Caco-2 (cell line): ENCODE measurements at places on chromosomes 12 and 14. TPM values are rescaled to one million over a fixed set of nuclear protein-coding genes. Genes with fewer than 3 reads are reported as not detected.

- no peak overlapping the region for H3K4me3 ChIP-seq
- no peak for DNase-seq
- peaks cover 6% of the 10 kb centered on the region; the same call in 1 of the 2 replicates for H3K4me1 ChIP-seq
- no peaks in the 10 kb centered on the region for H3K36me3 ChIP-seq
- no peaks in the 10 kb centered on the region for H3K27me3 ChIP-seq
Observed at GRCh38 chr14:68284333-68284732, 464.8 kb downstream of the RAD51B start.

DNA sequence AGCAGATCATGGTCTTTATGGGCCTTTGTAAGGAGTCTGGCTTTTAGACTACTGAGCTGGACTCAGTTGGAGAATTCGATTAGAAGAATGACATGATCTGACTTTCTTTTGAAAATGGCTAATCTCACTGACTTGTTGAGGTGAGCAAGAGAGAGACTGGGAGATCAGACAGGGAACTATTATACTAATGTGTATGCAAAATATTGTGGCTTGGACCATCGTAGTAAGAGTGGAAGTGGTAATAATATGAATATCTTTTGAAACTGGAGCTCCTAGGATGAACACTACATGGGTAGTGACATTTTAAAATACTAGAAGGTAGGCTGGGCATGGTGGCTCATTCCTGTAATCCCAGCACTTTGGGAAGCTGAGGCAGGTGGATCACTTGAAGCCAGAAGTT is 56.2 kb upstream of the CCT2 start:
- peak overlapping the region; percentile 4 for H3K27ac ChIP-seq
- no peaks in the 10 kb centered on the region for H3K36me3 ChIP-seq

- DNase-seq, result no peak
- no peaks in the 10 kb centered on the region for H3K36me3 ChIP-seq
- H3K27me3 ChIP-seq, result no peaks in the 10 kb centered on the region
- no peak overlapping the region for H3K4me3 ChIP-seq
- no peak overlapping the region for H3K27ac ChIP-seq
Observed at GRCh38 chr14:56133547-56133946, 15.3 kb downstream of the PELI2 start.

DNA sequence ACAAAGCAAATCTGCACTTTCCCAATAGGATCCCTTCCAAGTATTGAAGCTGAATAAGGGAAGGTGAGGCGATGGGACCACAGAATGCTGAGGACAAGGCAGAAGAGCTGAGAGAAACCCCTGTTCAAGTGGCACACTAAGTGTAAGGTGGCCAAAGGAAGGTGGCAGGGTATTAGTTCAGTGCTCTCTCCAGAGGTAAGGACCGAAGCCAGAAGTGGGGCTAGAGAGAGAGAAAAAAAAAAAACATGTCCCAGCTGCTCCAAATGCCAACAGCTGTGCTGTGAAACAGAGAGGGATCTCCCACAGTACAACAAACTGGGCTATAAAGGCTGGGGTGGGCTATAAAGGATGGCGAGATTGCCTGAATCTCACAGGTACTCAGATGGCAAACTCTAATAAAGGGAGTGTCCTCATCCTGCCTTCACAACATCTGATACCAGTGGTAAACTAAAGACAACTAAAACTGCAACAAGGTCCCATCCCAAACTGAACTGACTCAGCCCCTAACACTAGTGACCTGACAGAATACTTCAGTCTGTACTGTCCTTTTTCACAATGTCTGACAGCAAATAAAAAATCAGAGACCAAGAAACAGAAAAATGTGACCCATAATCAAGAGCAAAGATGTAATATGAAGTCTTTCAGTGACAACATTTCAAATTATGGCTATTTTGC is 47.9 kb downstream of the CDK17 start:
- peaks cover 9% of the 10 kb centered on the region; the same call in 1 of the 2 replicates for H3K4me1 ChIP-seq
- no peaks in the 10 kb centered on the region for H3K36me3 ChIP-seq
- DNase-seq, result no peak
- H3K4me3 ChIP-seq, result no peak overlapping the region
- H3K27me3 ChIP-seq, result no peaks in the 10 kb centered on the region
- no peak overlapping the region for H3K27ac ChIP-seq

- no peaks in the 10 kb centered on the region for H3K36me3 ChIP-seq
- H3K27ac ChIP-seq, result no peak overlapping the region
- no peaks in the 10 kb centered on the region for H3K4me1 ChIP-seq
Observed at GRCh38 chr12:41903014-41903708, 241.5 kb downstream of the GXYLT1 start.

DNA sequence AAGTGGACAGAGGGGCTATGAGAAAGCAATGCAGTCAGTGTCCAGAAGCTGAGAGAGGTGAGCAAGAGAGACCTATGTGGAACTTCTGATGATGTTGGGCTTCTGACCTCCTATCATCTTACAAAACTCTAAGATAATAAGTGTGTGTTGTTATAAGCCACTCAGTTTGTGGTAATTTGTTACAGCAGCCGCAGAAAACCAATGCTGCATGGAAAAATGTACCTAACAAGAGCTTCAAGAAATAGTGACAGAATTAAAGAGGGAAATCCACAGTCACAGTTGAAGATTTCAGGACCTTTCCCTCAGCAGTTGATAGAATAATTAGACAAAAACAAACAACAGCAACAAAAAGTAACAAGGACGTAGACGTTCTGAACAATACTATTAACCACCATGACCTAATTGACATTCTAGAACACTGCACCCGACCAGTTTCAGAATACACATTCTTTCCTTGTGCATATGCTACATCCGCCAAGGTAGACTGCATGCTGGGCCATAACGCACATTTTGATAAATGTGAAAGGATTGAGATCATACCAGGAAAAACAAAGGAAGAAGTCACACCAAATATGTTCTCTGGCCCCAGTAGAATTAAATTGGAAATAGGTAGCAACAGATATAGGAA is 1.8 kb upstream of the EVL start:
- DNase-seq, result no peak
- no peaks in the 10 kb centered on the region for H3K27me3 ChIP-seq

GRCh38 chr14:53510281-53510912 is 357.3 kb upstream of the DDHD1 start:
- no peaks in the 10 kb centered on the region for H3K4me1 ChIP-seq
- no peak overlapping the region for H3K4me3 ChIP-seq
- H3K36me3 ChIP-seq, result no peaks in the 10 kb centered on the region
- no peaks in the 10 kb centered on the region for H3K27me3 ChIP-seq

DNA sequence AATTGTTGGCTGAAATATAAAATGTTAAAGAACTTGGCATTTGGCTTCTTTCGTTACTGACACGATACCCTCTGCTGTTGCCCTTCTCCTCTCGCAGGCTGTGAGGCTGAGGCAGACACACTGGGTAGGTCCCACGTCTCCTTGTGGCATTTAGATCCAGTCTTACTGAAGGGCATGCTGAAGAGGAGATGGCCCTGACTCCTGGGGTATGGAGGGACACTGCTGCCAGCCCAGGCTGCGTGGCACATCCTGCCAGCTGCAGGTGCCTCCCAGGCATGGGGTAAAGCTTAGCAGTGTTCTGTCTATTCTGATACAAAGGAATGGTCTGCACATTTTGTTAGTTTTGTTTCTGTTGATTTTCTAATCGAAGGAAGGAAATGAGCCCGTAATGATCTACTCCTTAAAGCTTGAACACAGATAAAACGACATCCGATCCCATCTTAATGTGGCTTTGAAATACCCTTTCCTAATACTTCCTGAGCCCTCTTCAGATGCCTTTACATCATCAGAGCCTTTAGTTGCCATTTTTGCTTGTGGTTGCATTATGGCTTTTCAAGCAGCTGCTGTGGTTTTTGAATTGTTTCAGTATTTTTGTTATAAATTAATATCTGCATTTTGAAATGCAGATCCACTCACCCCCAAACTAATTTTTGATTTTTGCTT is 61.1 kb downstream of the WDR20 start:
- H3K4me1 ChIP-seq, result no peaks in the 10 kb centered on the region
- H3K27me3 ChIP-seq, result no peaks in the 10 kb centered on the region
- no peak overlapping the region for H3K4me3 ChIP-seq

- no peak overlapping the region for H3K4me3 ChIP-seq
- H3K4me1 ChIP-seq, result no peaks in the 10 kb centered on the region
- no peaks in the 10 kb centered on the region for H3K27me3 ChIP-seq
- peak overlapping the region; percentile 27 for H3K27ac ChIP-seq
Observed at GRCh38 chr12:111438481-111438880, 32.8 kb downstream of the SH2B3 start.

- no peaks in the 10 kb centered on the region for H3K36me3 ChIP-seq
- DNase-seq, result no peak
- no peak overlapping the region for H3K4me3 ChIP-seq
- no peak overlapping the region for H3K27ac ChIP-seq
Observed at GRCh38 chr14:64960762-64961276, 11.3 kb downstream of the RAB15 start.

DNA sequence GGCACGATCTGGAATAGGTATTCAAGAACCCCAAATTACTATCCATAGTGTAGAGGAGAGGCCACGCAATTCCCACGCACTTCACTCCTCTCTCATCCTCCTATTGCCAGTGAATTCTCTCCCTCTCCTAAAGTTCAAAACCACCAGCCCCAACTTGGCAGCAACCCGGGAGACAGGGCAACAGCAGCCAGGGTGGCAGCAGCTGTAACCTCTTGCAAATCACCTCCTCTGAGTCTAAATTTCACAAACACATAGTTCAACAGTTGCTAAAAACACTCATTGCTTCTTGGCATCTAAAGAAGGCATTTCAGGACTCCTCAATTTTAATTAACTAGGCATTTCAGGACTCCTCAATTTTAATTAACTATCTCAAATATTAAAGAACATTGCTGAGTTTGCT is 37.7 kb upstream of the MANSC4 start:
- no peaks in the 10 kb centered on the region for H3K27me3 ChIP-seq
- no peaks in the 10 kb centered on the region; the same call in none of the 2 replicates for H3K4me1 ChIP-seq

DNA sequence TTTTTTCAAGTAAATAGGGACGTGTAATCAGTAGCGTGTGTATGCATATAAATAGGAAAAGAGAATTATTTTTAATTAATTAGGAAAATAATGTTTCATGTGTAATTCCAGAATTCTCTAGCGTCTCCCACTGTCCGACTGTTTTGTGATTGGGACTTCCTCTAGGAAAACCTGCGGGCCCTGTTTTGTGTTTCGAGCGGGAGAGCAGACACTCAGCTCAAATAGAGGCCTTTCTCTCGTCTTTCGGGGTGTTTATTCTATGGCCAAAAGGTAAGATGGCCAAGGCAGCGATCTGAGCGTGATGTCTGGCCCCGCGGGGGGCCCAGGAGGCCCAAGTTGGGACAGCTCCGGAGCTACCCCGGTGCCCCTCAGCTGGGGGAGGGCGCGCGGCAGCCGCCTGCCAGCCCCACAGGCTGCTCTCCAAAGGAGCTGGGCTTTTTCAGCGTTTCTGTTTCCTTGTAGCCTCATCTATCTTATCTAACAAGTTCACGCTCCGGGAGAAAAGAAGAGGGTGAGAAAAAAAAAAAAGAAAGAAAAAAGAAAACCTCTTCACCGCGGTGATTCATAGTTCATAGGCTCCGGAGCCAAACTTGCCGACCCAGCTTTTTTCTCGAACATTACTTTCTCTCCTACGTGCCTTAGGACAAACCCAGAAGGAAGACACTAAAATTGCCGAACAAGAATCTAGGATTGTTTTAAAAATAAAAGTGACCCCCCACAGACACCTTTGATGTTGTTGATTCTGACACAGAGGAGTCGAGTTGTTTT is 7.5 kb upstream of the FOXG1 start:
- no peak overlapping the region for H3K4me3 ChIP-seq
- no peaks in the 10 kb centered on the region for H3K27me3 ChIP-seq

The CMA1 gene
- total RNA-seq, result not detected in 2 replicates

The HAL gene
- 0.51 and 0.82 TPM in 2 replicates for total RNA-seq

The RNU4-1 gene
- total RNA-seq, result 3,380 and 3,645 TPM in 2 replicates

The NEMP1 gene
- 38.3 and 40.1 TPM in 2 replicates for total RNA-seq

The PLEKHG7 gene
- 0.12 and 0.23 TPM in 2 replicates for total RNA-seq

The ALDH1L2 gene
- 20.3 and 26.1 TPM in 2 replicates for total RNA-seq

The CDH24 gene
- total RNA-seq, result 7.9 TPM in 2 replicates

The MAP1LC3B2 gene
- 1.8 TPM in 1 of 2 replicates, not detected in the other for total RNA-seq

The PRKD1 gene
- total RNA-seq, result 0.36 and 0.49 TPM in 2 replicates

The NKX2-1 gene
- total RNA-seq, result 0.66 and 1.5 TPM in 2 replicates
